Omental fat pad (tissue), 4 donors: ENCODE measurements at places on chromosomes 2 and 18. TPM values are rescaled to one million over a fixed set of nuclear protein-coding genes. Genes with fewer than 3 reads are reported as not detected.

Gene TMEM87B
- 24.6 TPM for total RNA-seq

Gene PDE6D
- total RNA-seq = 15.2 TPM

Gene COX5B
- 362 TPM for total RNA-seq

Gene RGPD4
- not detected for total RNA-seq

Gene RIT2
- total RNA-seq = not detected

Gene GBX2
- not detected for total RNA-seq

Gene APLF
- 10.6 TPM for total RNA-seq

Gene WDFY1
- 85.6 TPM for total RNA-seq

Gene DNAH6
- 0.74 TPM for total RNA-seq

Gene PROKR1
- 1.7 TPM for total RNA-seq

Gene KLHL29
- total RNA-seq = 17.9 TPM

Gene ACMSD
- not detected for total RNA-seq

Gene DPP10
- total RNA-seq = 0.48 TPM

GRCh38 chr18:57730146-57730545, 73.0 kb downstream of the ATP8B1 start:
- DNase-seq = no peak

DNA sequence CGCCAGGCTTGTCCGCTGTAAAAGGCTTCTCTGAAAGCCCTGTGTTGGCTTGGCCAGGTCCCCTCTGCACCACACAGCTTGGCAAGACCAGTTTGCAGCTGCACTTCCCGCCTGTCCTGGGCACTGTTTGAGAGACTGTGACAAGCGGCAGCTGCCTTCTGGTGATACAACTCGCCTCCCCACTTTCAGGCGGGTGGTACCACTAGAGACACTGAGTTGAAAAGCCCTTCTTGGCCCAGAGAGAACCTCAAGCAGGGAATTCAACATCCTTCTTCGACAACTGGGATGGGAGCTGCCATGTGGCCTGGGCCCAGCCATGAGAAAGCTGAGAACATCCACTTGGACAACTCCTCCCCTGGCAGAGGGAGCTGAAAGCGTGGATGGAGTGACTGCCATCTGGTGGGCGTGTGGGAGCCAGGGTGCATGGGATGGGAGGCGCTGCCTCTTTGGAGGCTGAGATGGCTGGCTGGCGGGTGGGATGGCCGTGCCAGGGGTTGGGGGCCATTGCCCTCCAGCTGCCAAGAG, 125.5 kb upstream of the REV1 start:
- no peak for DNase-seq

DNA sequence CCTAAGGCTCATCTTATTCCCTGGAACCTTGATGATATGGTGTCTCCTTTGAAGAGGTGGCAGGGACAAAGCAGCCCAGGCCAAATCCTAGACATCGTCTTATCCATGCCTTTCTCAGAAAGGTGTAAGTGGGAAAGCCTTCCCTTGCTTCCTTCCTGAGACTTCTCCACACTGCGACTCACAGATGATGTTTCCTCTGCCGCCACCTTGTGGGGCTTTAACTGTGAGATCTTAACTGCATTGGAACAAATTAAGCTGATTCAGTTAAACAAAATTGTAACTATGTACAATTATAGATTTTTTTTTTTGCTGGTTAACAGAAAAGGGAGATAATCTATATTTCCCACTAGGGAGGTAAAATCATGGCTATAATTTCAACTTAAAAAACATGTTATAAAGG, 10.0 kb upstream of the GCA start:
- no peak for DNase-seq

DNA sequence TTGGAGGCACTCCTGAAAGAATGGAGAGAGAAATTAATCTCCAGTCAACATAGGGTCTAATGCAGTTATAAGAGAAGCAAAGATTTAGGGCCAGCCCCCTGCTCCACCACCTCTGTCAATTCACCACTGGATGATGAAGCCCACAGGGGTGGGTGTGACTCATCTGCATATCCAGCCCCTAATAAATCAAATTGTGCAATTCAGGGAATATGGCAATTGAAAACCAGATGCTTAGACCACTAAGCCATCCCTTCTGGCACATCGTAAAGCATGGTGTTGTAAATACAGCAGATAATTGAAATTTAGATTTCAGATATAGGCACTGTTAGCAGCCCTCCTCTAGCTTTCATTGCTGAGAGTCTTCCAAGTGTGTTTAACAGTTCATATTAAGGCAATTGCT, 541.4 kb downstream of the PARD3B start:
- DNase-seq = no peak

- DNase-seq = no peak
These were observed 604.2 kb downstream of the XIRP2 start for GRCh38 chr2:167492486-167492885.

DNA sequence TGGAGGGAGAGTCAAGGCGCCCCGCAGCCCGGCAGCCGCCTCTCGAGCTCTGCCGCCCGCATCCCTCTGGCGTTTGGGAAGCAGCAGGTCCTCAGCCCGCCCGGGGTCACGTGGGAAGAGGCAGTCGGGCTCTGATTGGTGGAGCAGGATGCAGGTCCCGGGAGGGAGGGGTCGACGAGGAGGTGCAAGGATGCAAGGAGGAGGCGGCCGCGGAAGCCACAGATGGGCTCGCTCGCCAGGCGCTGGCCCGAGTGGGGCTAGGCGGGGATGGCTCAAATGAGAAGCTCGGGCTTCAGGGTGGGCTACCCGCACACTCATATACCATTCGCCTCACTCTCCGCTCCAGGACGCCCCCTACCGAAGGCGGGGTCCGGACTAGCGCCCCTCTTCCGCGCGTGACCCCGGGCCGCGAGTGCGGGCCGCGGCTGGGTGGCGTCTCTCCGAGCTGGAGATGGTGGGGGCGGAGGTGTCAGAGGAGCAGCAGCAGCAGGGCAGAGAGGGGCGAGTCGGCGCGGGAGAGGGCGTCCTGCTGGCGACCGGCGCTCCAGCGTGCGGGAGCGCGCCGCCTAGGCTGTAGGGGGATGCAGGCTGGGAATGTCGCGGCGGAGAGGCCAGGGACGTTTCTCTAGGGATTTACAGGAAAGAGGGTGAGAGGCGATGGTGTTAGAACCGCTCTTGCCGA, at the start of gene TMEFF2:
TSS of gene TMEFF2 (minus strand) at position 68 of the 682 bp plus-strand sequence. CDS start 409 bp downstream, outside the sequence.
- no peak for DNase-seq

DNA sequence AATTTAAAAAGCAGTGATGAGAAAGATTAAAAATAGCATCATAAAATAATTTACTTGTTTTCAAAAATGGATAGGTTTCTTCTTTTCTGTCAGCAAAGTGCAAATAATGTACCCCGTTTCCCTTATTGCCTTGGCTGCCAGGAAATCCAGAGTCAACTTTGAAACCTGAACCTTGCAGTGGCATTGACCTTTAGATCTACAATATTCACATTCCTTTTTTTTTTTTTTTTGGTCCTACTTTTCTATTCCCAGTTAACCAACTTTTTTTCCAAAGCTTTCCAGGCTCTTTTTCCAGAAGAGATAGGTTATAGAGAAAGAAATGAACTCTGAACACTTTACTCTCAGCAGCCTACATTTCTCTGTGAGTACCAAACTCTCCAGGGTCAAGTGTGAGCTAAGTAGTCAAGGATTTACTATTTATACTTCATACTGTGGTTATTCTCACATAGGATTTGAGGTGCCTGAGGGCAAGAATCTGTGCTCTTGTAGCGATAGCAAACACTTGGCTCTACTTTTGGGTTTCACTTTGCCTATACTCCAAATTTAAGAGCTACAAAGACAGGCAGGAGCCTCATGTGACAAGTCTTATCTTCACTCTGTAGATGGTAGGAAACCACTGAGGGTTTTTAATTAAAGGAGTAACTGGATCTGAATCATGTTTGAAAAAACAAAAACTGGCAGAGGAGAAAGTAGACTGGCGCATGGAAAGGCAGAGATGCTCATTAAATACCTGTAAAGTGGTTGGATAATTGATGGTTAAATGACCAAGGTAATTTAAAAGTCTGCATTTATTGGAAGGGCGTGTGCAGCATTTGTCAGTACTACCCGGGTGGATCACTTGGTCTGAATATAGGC, 63.2 kb upstream of the TMEM17 start:
- no peak for DNase-seq

GRCh38 chr18:49709347-49709690, 104.0 kb downstream of the ACAA2 start:
- no peak for DNase-seq

DNA sequence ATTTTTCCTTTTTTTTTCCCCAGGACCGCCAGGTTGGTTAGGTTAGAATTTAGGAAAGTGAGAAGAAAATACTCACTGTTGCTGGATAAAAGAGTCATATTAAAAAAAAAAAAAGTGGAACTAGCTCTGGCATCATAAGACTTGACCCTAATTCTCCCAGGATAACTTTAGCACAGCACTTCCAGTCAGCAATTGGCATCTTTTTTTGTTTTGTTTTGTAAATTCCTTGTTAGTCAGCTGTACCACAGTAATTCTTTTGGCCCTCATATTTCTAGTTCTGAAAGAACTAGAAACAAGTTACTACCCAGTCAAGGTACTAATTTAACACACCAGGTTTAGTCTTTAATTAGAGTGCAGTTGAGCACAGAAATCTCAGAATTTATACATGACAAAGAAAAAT, 873.5 kb upstream of the POU3F3 start:
- no peak for DNase-seq

DNA sequence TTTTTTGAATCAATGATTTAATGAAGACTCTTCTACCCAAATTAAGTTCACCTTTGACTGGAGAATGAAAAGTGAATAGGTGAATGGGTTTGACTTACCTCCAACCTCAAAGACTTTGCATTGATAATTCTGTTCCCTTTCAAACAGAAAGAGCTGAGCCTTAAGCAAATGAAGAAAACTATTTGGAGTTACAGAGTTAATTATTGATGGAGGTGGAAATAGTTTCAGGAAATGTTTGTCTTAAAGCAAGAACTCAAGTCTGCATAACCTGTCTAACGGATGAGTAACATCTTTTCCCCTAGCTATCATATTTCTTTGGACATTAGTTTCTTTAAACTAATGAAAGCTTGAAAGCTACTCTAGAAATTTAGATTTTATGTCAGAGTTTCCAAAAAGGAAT, 166.5 kb downstream of the CERS6 start:
- no peak for DNase-seq

DNA sequence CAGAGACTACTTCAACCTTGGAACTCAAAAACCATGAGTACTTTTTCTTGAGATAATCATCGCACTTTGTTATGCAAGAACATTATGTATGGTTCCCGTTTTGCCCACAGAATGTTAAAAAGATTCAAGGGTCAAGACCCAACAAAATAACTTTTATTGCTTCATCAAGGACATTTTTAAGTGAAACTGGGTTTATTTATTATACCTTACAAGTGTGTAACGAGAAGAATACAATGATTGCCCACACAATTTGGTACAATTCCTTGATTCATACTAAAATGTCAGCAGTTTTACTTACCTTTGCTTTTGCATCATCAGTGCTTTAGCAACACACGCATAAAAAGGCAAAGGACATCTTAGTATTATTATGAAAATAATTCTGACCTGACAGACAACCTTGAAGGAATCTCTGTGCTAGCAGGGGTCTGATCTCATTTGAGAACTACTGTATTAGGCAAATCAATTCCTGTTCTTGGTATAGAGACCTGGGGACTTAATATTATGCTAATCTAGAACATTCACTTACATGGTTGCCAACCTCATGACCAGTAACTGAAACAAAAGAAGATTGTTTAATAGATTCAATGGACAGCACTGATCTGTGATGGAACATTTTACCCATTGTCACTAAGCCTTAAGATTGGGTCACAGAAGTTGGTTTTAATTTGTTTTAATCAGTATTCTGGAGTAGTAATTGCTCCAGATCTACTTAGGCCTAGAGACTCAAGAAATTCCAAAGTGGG, 16.2 kb downstream of the CCDC88A start:
- no peak for DNase-seq

GRCh38 chr2:88483200-88483599, 30.7 kb upstream of the FOXI3 start:
- no peak for DNase-seq

DNA sequence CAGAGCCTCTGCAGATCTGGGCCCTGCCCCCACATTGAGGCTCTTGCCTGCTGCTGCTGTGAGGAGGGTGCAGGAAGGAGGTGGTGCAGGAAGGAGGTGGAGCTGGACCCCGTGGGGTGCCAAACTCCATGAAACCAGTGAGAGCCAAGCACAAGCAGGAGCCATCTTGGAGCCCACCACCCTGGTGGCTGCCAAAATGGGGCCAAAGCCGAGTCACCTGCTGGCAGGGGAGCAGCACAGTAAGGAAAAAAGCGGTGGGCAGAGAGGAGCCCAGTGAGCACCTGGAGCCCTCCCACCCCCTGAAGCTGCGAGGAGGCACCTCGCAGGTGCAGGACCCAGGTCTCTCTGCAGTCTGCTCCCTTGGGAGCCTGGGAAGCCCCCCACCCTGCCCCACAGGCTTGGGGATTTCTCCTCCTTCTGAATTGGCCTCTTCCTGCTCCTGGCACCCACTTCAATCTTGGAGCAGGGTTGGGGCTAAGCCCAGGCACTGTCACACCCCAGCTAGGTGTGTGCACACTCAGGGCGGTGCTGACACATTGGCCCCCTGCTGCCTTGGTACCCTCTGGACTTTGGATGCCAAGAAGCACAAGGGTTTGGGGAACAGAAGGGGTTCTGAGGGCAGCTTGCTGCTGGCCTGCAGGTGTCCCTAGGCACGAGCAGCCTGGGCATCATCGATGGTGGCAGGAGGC, 245.4 kb upstream of the LRRTM4 start:
- DNase-seq = no peak

DNA sequence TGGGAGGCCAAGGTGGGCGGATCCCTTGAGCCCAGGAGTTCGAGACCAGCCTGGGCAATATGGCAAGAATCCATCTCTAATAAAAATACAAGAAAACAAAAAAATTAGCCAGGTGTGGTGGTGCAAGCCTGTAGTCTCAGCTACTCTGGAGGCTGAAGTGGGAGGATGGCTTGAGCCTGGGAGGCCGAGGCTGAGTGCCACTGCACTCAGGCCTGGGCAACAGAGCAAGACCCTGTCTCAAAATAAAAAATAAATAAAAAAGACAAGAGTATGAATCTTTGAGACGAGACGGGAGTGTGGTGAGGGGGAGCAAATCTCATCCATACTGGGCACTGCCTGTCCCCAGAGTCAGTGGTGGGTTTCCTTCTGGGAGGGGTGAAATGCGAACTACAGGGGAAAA, 12.2 kb downstream of the GPR17 start:
- DNase-seq = no peak

GRCh38 chr18:26519114-26519513, 29.2 kb downstream of the KCTD1 start:
- no peak for DNase-seq

DNA sequence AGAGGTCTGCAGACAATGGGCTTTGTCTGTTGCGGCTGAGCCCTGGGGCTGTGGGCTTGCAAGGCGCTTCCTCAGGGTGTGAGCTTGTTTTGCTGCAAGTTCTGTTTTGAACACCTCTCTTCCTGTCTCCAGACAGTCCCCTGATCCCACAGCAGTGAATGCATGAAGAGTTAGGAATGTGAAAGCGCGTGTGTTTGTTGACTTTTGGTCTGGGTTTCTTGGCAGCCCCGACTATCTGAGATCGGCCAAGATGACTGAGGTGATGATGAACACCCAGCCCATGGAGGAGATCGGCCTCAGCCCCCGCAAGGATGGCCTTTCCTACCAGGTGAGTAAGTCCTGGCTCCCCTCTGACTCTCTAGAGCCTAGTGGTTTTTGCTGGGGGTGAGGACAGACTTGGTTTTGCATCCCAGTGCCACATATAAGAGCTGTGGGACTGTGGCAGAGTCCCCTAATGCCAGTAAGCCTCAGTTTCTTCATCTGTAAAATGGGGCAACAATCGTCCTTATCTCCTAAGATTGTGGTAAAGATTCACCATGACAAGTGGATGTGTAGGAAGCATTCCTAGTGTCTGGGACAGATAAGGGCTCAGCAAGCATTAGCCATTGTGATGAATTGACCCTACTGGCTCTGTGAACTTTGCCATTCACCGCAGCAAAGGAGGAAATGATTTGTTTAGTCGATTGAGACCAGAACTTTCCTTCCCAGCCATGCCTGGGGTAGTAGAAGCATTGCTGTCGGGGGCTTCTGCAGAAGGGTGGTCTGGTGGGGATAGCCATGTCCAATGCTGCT, 3.0 kb downstream of the LBH start:
- DNase-seq = no peak
